ENCODE measurements at places on chromosomes 7 and 10.

- DNase-seq: no peak
Observed at GRCh38 chr10:21021843-21022594, 124.9 kb upstream of the NEBL start.

DNA sequence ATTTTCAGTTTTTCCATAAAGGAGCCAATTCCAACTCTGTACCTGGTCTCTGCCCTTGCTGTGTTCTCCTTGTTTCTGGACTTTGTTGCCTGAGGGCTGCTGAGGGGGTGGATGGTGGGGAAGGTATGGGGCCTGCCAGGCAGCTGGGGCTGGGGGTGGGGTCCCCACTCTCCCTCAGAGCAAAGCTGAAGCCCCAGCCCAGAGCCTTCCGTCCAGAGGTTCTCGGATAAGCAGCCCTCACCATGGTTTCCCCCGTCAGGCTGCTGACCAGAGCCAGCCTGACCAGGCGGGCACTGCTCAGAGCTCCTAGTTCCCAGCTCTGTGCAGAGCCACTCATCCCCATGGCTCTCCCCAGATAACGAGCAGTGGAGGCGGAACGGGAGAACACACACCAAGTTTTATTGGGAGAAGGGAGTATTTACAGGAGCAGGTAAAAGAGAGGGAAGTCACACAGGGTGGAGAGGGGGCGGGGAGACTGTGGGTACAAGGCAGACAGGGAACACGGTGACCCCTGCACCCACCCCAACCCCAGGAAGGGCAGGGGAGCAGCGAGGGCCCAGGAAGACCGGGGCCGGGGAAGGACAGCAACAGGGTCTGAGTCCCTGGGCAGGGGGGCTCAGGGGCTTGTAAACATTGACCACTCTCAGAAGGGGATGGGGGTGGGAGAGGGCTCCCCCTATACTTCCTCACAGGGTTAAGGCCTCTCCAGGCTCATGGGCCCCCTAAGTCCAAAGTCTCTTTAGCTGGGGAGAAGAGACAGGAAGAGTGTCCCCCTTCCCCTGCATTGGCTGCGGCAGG is 5.8 kb downstream of the GNB2 start:
- DNase-seq: no peak

DNA sequence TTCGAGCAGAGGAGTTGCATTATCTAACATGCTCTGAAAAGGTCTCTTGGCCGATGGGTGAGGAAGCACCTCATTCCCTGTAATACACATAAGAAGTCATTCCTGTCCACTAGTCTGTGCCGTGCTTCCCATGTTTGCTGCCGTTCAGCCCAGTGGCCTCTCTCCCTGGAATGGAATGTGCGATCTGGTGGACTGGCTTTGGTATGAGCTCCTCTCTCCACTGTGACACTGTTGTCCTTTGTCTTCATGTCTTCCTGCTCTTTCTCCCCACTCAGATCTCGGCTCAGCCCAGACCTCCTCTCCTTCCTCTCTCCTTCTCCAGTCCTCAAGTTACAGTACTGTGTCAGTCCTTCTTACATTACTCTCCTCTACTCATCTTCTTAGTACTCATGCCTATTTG is 192.8 kb upstream of the KLF6 start:
- DNase-seq: no peak

DNA sequence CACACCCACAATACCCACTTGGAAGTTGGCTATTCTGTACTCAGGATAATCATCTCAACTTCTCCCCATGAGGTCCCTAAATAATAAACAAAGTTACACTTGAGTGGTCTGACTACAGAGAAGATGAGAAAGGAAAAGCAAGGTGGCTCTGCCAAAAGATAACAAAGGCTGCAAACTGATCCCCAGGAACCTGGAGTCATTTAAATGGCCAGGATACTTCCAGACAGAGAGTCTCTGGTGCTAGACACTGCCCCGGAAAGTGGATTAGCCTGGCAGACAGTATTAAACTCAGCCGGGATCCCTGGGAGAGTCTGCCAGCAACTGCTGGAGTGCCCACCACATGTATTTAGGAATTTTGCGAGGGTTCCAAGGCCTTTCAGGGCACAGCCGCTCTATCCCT is 93.7 kb downstream of the DGKI start:
- DNase-seq: no peak

DNA sequence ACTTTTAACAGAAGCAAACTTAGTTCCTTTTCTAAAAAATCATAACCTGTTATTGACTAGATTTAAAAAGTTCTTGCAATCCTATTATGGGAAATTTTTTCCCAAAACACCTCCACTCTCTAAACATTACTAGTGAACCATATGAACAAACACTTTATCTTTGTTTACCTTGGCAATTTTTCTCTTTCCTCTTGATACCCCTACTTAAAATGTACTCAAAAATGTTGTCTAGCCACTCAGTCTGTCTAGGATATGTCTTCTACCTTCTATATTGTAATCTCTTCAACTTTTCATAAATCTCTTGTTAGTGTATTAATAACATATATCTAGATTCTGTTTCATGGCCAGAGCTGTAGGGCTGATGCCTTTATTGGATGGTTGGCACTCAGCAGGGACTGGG is 630.0 kb upstream of the GRM3 start:
- no peak for DNase-seq

DNA sequence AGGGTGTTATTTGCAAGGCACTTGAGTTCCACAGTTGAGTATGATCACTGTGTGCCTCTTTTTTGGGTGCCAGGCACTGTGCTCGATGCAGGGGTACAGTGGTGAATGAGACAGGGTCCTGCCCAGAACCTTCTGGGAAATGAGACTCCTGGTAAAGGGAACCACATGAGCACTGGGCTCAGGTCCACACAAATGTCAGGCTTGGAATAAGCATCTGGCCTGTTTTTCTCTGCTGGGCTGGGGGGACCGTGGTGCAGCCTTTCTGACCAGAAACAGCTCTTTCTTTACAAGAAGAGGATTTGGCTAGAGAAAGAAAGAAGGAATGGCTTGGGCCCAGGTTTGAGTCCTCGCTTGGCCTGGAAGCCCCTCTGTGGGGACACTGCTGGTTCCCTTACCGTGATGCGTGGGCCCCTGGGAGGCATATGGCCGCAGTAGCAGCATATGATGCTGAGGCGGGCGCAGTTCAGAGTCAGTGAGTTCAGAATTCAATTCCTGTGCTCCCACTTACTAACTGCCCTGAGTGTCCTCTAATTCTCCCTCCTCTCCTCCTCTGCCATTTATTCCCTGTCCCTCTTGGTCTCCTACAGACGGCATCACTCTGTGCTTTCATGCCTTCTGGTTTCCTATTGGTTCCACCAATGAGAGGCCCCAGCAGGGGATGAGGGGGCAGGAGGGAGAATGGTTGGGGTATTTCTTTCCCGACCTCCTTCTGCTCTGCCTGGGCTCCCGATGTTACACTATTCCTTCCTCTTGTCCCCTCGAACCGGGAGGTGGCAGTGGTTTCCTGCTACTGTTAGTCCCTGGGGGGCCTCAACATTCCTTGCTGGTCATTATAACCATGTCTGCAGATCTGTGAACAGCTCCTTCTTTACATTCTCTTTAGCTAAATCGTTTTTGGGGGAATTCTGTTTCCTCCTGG is 9.6 kb upstream of the KCP start:
- no peak for DNase-seq

DNA sequence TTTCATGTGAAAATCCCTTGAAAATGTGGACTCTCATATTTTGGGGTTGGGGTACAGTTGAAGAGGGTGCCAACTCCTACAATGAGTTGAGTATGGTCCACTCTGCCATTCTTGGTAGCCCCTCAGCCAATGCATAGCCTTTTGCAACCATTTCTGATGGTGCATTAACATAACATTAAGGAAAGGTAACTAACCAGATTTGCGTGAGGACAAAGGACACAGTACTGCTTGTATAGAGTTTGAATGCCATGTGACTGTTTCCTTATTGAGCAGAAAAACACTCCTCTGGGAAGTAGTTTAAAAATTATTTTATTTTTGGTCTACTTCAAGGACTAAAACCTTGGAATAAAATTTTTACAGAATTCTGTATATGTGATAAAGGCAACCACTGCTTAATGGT is 107.9 kb downstream of the HIBADH start:
- DNase-seq: no peak

- no peak for DNase-seq
Observed at GRCh38 chr10:122492006-122492405, 30.7 kb downstream of the HTRA1 start.

- DNase-seq: no peak
Observed at GRCh38 chr10:73965890-73966768, 31.8 kb upstream of the VCL start.

DNA sequence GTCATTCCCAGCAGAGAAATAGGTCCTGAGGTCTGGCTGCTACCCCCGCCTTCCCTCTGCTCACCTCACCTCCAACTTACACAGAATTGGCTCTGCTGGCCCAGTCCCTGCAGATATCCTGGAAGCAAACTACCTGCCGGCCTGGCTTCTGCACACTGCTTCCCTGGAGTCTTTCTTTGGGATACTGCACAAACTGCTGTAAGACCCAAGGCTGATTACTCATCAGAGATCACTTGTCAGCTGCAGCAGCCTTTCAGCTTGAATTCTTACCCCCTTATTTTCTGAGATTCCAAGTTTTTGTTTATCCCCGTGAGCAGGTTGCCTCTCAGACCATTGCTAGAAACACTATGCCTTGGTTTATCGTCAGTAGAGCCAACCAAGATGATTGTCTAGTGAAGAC is 426.4 kb downstream of the PHTF2 start:
- no peak for DNase-seq

DNA sequence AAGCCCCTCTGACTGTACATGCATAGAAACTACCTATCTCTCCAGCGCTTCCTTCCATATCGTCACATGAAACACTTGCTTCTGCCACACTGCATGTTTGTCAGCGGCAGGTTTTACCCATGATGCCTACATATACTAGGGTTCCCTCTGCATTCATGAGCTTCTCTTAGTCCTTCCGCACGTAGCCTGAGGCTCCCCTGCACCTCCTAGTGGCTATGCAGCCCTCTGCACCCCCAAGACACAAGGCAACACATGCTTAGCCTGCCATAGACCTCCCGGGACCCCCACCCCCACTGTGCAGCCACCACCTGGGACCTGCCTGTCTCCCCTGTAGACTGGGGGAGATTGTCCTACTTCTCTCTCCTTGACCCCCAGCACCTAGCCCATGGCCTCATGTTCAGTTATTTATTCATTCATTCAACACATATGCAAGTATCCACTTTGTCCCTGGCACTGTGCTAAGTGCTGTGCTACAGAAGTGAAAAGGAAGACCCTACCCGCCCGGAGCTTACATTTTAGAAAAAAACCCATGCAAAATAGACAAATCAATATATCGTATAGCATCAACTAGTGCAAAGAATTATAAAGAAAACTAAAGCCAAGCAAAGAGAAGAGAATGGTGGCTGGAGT is 23.5 kb downstream of the TMEM273 start:
- no peak for DNase-seq

- no peak for DNase-seq
Observed at GRCh38 chr7:4486907-4487306, 195.2 kb upstream of the FOXK1 start.

DNA sequence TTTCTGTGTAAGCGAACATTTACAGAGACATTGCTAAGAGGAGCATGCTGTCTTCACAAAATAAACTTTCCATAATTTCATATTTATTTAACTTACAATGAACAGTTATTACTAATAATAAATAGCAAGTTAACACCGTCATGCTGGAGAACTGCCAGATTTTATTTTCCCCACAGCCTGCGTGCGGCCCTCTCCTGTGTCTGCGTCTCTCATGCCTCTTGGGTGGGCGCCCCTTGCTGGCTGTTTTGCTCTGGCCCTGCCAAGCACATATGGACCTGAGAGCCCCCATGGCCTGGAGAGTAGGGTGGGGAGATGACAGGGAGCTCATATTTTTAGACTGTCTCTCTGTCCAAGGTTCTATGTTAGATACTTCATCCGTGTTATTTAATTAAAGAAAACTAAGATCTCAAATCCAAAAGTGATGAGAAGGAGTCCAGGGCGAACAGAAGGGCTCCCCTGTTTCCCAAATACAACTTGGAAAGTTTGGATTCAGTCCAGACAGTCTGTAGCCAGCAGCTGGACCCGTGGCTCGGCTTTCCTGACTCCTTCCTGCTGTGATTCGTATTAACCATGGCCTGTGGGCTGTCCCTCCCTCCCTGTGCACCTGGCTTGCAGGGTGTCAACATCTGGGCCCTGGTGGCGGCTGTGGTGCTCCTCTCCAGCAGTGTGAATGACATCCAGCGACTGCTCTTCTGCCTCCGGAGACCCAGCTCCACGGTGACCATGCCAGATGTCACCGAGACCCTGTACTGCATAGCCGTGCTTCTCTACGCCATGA is 20.5 kb downstream of the FBH1 start:
- DNase-seq: no peak

DNA sequence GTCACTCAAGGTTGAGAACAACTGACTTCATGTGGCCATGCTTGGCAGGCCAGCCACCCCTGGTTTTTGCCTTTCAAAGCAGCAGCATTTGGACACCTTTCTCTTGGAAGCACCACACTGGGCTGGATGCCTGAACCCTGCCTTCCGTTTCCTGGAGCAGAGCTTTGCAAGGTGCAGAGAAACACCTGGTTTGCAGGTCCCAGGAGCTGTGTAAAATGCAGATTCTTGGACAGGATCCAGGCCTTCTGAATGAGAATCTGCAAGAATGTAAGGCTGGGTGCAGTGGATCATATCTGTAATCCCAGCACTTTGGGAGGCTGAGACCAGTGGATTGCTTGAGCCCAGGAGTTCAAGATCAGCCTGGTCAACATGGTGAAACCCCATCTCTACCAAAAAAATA is 18.0 kb upstream of the DUSP5 start:
- no peak for DNase-seq

DNA sequence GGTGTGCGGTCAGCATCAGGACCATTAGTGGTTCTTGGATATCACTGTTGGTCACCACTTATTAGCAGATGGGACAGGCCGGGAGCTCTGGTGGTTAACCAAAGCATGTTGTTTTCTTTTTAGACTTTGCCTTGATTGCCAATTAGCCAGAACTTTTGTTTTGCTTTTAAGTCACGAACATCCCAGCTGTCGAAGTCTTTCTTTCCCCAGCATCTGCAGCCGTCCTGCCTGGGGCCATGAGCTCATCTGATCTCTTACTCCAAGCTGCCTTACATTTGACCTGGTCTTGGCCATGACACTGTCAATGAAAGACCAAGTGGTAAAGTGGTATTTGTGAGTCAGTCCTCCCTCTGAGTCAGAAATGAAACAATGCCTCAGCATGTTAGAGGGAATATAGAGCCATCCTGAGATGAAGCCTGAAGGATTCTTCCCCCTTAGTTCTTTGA is 53.9 kb upstream of the CREB5 start:
- no peak for DNase-seq

- DNase-seq: no peak
Observed at GRCh38 chr7:129652914-129653313, 41.4 kb downstream of the NRF1 start.

Measured in esophagus squamous epithelium (tissue), 5 donors.